ENCODE measurements at places on chromosomes 13 and 19.

GRCh38 chr19:3094601-3095440, 659 bp downstream of the GNA11 start:
- DNase-seq, result no peak

- no peak for DNase-seq
These were observed 11.7 kb downstream of the LCP1 start for GRCh38 chr13:46170268-46170667.

GRCh38 chr19:13115936-13116281, 631 bp downstream of the TRMT1 start:
- no peak for DNase-seq

DNA sequence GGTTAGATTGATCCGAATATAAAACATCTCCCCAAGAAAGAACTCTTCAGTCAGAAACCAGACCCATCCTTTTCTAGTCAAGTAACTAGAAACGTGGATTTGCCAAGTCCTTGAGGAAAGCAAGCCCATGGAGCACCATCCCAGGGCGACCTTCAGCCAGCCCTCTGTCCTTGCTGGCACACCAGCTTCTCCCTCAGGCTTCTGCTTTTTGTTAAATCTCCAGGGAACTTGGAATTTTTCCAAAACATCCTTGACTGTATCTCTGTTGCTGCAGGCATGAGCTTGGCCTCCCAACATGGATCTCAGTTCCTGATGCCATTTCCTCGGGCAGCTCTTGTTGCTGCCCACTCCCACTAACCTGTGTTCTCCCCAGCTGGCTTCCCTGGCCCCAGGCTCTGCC, 27.1 kb upstream of the C1QTNF9 start:
- DNase-seq, result no peak

DNA sequence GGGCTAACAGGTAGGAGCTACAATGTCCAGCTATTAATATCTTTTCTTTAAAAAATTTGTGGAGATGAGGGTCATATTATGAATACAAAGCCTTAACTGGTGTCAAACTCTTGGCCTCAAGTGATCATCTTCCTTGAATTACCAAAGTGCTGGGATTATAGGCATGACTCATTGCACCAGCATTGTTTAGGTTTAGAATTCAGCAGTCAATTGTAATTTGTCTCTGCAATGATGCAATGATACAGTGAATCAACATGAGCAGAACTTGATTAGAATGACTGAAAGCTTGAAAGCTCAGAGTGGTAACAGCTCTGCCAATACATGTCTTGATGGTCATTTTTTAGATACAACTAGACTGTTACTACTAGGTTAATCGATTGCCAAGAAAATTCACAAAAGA, 752.8 kb upstream of the MIR17HG start:
- DNase-seq, result no peak

DNA sequence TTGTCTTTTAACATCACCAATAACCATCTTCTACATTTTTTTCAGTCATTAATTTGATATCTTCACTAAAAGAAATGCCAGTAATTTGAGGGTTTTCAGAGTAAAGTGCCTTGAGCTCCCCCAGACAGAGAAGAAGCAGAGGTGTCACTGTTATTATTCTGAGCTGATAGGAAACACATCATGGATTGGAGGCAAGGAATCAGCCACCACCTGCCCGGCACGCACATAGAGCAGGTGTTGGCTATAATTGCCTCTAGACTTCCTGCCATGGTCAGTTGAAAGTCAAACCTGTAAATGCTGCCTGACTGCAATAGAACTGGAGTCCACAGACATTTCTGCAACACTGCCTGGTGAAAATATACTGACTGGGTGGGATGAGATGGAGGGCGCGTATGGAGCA, 776.6 kb downstream of the UQCRFS1 start:
- no peak for DNase-seq

GRCh38 chr19:33052352-33052972, 12.2 kb downstream of the RHPN2 start:
- DNase-seq, result no peak

- DNase-seq, result no peak
These were observed 24.6 kb downstream of the POP4 start for GRCh38 chr19:29630655-29631054.

- DNase-seq, result no peak
These were observed 750.3 kb downstream of the OLFM4 start for GRCh38 chr13:53778937-53779336.

DNA sequence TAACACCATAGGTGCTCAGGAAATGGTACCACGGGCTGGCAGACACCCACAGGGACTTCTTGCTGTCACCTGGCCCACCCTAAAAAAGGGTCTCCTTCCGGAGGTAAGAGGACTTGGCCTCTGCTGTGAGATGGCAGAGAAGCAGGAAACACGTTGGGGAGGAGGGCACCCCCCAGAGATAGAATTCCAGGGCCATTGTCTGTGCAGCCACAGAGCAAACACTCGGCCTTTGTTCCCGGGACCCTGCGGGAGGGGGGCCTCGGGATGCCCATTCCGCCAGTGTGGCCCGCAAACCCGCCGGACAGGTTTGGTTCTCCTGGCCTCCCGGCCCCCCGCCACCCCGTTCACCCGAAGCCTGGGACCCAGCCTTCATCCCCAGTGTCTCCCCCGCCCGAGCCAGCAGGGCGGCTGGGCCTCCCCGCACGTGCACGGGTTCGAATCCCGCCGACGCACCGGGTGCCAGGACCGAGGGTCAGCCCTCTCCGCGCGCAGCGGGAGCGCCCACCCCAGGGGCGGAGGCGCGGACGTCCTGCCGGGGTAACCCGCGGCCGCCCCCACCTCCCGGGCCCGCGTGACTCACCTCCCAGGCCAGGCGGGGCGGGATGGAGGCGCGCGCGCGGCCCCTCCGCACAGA, 714 bp downstream of the PLPP2 start:
- no peak for DNase-seq

- DNase-seq, result no peak
These were observed 748 bp downstream of the RPS15 start for GRCh38 chr19:1438933-1439354.

DNA sequence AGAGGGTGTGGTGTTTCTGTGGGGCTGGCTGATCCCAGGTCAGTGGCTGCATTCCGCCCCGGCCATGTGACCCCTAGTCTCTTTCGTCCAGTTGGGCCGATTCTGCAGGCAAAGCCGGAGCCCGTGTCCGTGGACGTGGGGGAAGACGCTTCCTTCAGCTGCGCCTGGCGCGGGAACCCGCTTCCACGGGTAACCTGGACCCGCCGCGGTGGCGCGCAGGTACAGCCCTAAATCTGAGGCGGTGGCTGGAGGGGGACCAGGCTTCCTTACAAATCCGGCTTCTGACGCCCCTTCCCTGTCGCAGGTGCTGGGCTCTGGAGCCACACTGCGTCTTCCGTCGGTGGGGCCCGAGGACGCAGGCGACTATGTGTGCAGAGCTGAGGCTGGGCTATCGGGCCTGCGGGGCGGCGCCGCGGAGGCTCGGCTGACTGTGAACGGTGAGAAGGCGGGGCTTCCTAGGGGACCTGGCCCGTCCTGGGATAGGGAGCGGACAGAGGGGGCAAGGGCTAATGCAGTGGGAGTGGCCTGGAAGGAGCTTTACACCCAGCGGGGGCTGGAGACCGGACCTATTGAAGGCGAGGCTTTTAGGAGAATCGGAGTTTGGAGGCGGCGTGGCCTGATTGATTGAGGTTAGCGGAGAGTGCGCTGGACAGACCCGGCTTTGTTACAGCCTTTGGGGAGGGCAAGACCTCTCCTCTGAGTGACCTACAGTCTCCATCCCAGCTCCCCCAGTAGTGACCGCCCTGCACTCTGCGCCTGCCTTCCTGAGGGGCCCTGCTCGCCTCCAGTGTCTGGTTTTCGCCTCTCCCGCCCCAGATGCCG, 4.3 kb downstream of the KIRREL2 start:
- DNase-seq, result no peak

GRCh38 chr19:6164906-6165531, 29.6 kb downstream of the ACSBG2 start:
- no peak for DNase-seq

- DNase-seq, result no peak
These were observed 17.7 kb downstream of the POLRMT start for GRCh38 chr19:615619-616018.

GRCh38 chr13:75414036-75414827, 67.7 kb downstream of the TBC1D4 start:
- no peak for DNase-seq

- DNase-seq, result no peak
These were observed 230.7 kb downstream of the NALCN start for GRCh38 chr13:101185606-101186005.

- DNase-seq, result no peak
These were observed 73.8 kb downstream of the CCDC70 start for GRCh38 chr13:51935326-51936171.

- no peak for DNase-seq
These were observed 387.8 kb upstream of the GPC6 start for GRCh38 chr13:92838786-92839185.

DNA sequence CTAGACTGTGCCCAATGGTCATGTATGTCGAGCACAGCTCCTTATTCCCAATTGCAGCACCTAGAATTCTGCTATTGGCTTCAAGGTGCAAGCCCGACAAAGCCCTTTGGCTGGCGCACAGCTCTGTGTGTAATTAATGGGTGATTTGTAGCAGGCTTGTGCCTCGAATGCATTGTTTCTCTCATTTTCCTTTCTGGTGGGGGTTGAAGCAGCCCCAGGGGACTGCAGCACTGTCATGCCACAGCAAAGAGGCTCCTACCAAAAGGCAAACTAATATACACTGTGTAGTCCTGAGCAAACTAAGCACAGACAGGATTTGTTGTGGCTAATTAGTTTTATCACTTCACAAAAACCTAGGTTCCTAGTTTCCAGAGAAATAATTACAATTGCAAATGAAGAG, 898.7 kb downstream of the UQCRFS1 start:
- DNase-seq, result no peak

DNA sequence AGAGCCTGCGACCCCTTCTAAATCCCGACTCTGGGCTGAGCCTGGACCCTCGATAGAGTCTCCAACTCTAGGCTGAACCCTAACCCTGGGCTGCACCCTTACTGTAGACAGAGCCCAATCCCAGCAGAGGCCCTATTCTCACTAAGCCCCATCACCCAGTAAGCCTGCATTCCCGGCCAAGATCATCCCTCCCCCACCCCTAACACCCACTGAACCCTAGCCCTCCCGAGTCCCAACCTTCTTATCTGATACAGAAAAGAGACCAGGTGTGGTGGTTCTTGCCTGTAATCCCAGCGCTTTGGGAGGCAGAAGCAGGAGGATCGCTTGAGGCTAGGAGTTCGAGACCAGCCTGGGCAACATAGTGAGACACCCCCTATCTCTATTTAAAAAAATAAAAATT, 2.6 kb upstream of the TNFAIP8L1 start:
- no peak for DNase-seq

GRCh38 chr19:13255041-13255718, 105.0 kb downstream of the IER2 start:
- DNase-seq, result no peak

GRCh38 chr19:27861411-27861975, 1351.5 kb downstream of the UQCRFS1 start:
- DNase-seq, result no peak

GRCh38 chr13:46951516-46951915, 54.7 kb upstream of the HTR2A start:
- no peak for DNase-seq

- no peak for DNase-seq
These were observed 524.1 kb upstream of the SLITRK5 start for GRCh38 chr13:87147076-87147475.

Data from left kidney (tissue), 8 donors.